Endothelial cell of umbilical vein (primary cell): ENCODE measurements at places on chromosomes 16 and 17.

DNA sequence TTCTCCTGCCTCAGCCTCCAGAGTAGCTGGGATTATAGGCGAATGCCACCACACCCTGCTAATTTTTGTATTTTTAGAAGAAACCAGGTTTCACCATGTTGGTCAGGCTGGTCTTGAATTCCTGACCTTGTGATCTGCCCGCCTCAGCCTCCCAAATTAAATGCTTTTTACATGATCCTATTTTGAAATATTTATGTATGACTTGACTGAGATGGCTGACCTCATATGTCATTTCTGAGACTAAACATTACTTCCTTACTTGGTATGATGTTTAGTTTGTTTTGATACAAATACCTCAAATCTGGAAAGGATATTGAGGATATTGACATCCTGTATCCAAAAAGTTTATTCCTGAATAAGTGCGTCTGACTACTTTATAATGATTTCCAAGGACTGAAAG lies 11.9 kb downstream of the CALCOCO2 start:
- H3K36me3 ChIP-seq, result no peaks in the 10 kb centered on the region
- no peak for DNase-seq
- no peak overlapping the region for H3K27ac ChIP-seq

GRCh38 chr17:70205401-70205800 lies 36.1 kb downstream of the KCNJ2 start:
- no peaks in the 10 kb centered on the region for H3K27me3 ChIP-seq
- H3K36me3 ChIP-seq, result no peaks in the 10 kb centered on the region
- no peak for DNase-seq

- H3K27ac ChIP-seq, result no peak overlapping the region
- no peaks in the 10 kb centered on the region for H3K27me3 ChIP-seq
- no peak overlapping the region for H3K4me3 ChIP-seq
- H3K4me1 ChIP-seq, result no peaks in the 10 kb centered on the region
- no peaks in the 10 kb centered on the region for H3K36me3 ChIP-seq
- DNase-seq, result no peak
Measured at GRCh38 chr17:13785981-13786598, 184.4 kb upstream of the HS3ST3A1 start.

DNA sequence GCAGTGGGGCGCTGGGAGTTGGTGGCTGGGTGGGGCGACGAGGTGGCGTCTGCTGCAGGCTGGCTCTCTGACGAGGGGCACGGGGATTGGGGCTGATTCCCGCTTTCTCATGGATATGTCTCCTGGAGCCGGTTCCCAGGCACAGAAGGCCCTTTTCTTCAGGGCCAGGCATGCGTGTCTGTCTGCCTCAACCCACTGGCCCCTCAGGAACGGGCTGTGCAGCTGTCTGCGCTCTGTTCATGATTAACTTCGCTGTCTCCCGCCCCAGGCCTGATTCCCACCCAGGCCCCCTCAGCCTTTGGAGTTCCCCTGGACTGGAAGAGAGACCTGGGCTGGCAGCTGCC lies 53.1 kb downstream of the RAP1GAP2 start:
- no peak overlapping the region for H3K27ac ChIP-seq
- H3K36me3 ChIP-seq, result no peaks in the 10 kb centered on the region
- H3K27me3 ChIP-seq, result peaks cover 24% of the 10 kb centered on the region
- no peak overlapping the region for H3K4me3 ChIP-seq
- DNase-seq, result no peak

GRCh38 chr17:34413443-34414119 lies 50.5 kb upstream of the CCL1 start:
- peaks cover 14% of the 10 kb centered on the region for H3K4me1 ChIP-seq
- H3K4me3 ChIP-seq, result no peak overlapping the region
- no peak for DNase-seq
- no peaks in the 10 kb centered on the region for H3K36me3 ChIP-seq
- H3K27ac ChIP-seq, result peak overlapping the region; percentile 73

- no peaks in the 10 kb centered on the region for H3K36me3 ChIP-seq
- no peak overlapping the region for H3K27ac ChIP-seq
- H3K27me3 ChIP-seq, result no peaks in the 10 kb centered on the region
- H3K4me1 ChIP-seq, result no peaks in the 10 kb centered on the region
- no peak for DNase-seq
Measured at GRCh38 chr16:65318138-65318537, 196.3 kb upstream of the CDH11 start.

DNA sequence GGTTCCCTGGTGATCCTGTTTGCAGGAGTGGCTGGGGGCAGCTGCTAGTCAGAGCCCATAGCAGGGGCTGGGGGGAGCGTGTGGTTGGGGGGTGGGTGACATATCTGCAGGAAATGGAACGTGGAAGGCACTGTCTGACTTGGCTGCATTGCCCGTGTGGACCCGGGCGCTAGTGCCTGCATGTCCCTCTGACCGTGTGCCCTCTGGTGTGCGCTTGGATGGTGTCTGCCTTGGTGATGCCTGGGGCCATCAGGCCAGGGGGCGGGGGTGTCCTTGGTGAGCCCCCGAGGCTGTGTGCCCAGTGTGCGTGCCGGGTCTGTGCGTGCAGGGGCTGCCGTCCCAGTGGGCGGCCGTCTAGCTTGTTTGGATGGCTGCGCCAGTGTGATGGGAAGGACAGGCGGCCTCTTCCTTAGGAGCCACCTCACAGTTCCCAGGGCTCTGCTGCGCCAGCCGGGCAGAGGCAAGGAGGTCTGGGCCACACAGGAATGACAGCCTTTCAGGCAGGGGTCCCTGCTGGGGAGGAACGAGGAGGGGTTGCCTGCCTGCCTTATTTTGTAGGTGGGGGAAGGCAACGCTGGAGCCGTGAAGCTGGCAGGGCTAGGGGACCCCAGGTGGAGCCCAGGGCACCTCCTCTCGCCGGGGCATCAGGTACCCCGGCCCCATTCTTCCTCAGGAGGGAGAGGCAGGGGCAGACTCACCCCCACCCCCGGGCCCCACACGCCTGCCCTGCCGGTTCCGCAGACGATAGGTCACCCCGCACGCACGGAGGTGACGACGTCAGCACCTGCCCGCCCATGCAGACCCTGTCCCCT lies 693 bp downstream of the NDRG4 start:
- H3K27ac ChIP-seq, result no peak overlapping the region
- no peak for DNase-seq

- no peak for DNase-seq
- H3K4me1 ChIP-seq, result no peaks in the 10 kb centered on the region
- no peak overlapping the region for H3K4me3 ChIP-seq
- no peaks in the 10 kb centered on the region for H3K36me3 ChIP-seq
- no peak overlapping the region for H3K27ac ChIP-seq
- H3K27me3 ChIP-seq, result no peaks in the 10 kb centered on the region
Measured at GRCh38 chr16:14409563-14409962, 220.5 kb downstream of the PARN start.

DNA sequence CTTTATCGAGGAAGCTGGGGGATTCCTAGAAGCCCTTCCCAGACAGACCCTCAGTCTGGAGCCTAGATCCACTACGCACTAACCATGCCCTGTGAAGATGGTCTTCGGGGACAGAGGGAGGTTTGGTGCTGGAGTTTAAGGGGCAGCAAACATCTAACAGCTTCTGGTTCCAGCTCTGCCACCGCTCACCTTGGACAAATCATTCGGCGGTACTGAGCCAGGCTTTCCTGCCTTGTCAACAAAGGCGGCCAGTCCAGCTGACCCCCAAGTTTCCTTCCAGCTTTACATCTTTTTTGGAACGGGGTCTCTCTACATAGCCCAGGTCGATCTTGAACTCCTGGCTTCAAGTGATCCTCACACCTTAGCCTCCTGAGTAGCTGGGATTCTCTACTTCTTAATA lies 369 bp upstream of the GJD3 start:
- H3K4me1 ChIP-seq, result peaks cover 7% of the 10 kb centered on the region
- H3K36me3 ChIP-seq, result no peaks in the 10 kb centered on the region
- no peak overlapping the region for H3K4me3 ChIP-seq
- H3K27ac ChIP-seq, result no peak overlapping the region

- no peak overlapping the region for H3K4me3 ChIP-seq
- H3K27ac ChIP-seq, result no peak overlapping the region
- no peaks in the 10 kb centered on the region for H3K4me1 ChIP-seq
- no peak for DNase-seq
- no peaks in the 10 kb centered on the region for H3K36me3 ChIP-seq
Measured at GRCh38 chr16:80563066-80563465, 22.3 kb downstream of the DYNLRB2 start.

DNA sequence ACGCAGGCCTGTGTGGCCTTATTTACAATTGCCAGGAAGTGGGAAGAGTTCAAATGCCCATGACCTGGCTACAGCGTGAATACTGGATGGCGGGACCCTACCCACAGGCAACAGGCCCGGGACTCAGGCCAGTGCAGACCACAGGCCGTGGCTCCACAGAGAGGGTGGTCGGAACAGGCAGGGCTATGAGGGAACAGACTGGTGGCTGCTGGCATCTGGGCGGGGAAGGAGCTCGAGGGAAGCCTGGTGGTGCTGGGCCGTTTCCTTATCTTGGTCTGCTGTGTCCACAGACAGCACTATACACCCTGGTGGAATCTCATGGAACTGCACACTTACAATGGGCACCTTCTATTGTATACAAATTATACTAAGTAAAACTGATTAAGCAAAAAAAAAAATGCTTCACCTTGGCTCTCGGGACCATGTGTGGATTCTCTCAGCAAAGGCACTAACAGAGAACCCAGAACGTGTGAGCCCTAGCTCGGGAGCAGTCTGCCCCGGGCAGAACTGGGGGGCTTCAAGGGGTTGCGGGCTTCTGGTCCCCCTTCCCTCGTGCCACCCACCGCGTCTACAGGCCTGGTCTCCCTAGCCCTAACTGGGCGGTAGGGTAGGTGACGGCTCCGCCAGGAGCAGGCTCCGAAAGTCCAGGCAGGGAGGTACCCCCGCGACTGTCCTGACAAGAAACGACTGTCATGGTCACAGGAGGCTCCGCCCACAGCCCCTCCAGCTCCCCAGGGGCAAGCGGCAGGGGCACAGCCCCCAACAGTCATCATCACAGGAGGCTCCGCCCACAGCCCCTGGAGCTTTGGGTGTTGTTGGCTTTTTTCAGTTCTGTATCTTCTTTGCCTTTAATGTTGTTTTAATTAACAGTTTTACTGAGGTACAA lies 21.8 kb downstream of the CEP131 start:
- H3K27ac ChIP-seq, result no peak overlapping the region
- H3K27me3 ChIP-seq, result no peaks in the 10 kb centered on the region
- no peak overlapping the region for H3K4me3 ChIP-seq
- DNase-seq, result peak; percentile 76

DNA sequence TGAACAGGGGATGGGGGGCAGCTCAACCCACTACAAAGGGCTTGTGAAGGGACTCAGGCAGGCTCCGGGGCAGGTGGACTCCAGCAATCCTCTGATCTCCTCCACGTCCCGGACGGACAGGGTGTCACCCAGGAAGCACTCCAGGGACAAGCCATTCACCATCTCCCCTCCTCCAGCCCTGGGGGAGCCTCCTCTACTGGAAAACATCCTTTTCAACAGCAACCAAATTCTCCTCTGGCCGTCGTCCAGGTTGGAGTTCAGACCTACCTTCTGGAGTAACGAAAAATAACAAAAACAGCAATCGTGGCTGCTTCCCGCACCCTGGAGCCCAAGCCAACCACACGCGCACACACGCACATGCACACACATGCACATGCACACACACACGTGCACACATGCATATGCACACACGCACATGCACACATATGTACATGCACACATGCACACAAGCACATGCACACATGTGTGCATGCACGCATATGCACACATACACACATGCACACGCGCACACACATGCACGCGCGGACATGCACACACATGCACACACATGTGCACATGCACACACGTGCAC lies 8.9 kb upstream of the RBFOX3 start:
- H3K27ac ChIP-seq, result no peak overlapping the region
- no peak overlapping the region for H3K4me3 ChIP-seq
- DNase-seq, result no peak
- H3K36me3 ChIP-seq, result no peaks in the 10 kb centered on the region
- H3K4me1 ChIP-seq, result no peaks in the 10 kb centered on the region
- H3K27me3 ChIP-seq, result no peaks in the 10 kb centered on the region

DNA sequence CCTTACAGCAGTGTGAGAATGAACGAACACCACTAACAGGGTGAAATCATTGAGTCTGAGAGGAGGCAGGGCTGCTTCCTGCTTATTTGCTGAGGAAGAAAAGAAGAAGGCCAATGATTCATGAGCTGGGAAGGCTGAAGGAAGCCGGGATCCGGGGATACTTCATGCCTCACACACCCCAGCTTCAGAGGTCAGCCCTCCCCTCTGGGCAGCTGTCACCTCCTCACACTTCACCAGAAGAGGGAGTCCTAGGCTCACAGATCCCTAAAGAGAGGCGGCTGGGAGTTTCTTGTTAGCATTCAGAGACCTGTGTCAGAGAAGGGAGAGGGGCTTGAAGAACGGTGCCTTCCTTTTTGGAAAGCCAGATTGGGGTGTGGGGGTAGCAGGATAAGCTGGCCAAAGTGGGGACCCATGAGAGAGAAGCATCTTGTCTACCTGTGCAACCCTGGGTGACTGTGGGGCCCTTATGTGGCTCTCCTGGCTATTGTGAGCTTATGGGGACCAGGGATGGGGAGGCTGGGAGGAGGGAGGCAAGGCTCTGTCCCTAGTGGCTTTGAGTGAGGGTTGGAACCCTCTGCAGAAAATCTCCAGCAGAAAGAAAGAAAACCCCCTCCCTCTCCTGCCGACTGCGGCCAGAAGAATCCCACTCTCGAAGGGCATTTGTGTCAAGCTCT lies 94.6 kb downstream of the RGS9 start:
- H3K4me1 ChIP-seq, result peaks cover 13% of the 10 kb centered on the region
- DNase-seq, result peak; percentile 72

- no peaks in the 10 kb centered on the region for H3K36me3 ChIP-seq
- no peak for DNase-seq
- peaks cover 14% of the 10 kb centered on the region for H3K4me1 ChIP-seq
- no peak overlapping the region for H3K27ac ChIP-seq
- H3K27me3 ChIP-seq, result no peaks in the 10 kb centered on the region
- H3K4me3 ChIP-seq, result no peak overlapping the region
Measured at GRCh38 chr17:68351395-68351794, 60.1 kb downstream of the ARSG start.

GRCh38 chr16:87446479-87446878 lies 46.3 kb downstream of the ZCCHC14 start:
- DNase-seq, result no peak
- H3K27me3 ChIP-seq, result no peaks in the 10 kb centered on the region
- H3K36me3 ChIP-seq, result peaks cover 7% of the 10 kb centered on the region
- H3K27ac ChIP-seq, result no peak overlapping the region

- H3K36me3 ChIP-seq, result no peaks in the 10 kb centered on the region
- H3K4me3 ChIP-seq, result no peak overlapping the region
Measured at GRCh38 chr16:15897834-15898254, 9.4 kb upstream of the CEP20 start.

DNA sequence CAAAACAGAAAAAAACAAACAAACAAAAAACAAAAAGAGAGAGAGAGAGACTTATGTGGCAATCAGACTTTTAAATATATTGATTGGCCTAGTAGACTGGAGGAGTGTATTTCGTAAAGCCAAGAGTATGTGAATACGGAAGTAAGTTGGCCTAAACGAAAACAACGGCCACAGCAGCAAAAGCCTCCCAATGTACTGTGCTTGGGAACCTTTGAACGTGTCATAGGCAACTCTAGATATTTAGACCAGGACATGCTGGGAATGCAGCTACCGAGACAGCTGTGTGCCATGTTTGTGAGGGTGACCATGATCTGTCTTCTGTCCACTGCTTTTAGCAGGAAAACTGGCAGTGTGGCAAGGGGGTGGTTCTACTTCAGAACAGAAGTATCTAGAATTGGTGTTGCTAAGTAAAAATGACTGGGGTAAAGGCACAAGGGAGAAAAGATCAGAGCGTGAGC lies 7.4 kb downstream of the MAF start:
- H3K36me3 ChIP-seq, result no peaks in the 10 kb centered on the region
- no peak overlapping the region for H3K4me3 ChIP-seq
- H3K4me1 ChIP-seq, result no peaks in the 10 kb centered on the region
- H3K27ac ChIP-seq, result no peak overlapping the region
- no peak for DNase-seq
